Spinal cord (tissue), 10 donors: ENCODE measurements at places on chromosomes 11 and 22.

GRCh38 chr11:8934742-8935488 is 2.2 kb upstream of the C11orf16 start:
- DNase-seq, result no peak

- no peak for DNase-seq
Observed at GRCh38 chr11:10982704-10983510, 125.1 kb upstream of the ZBED5 start.

GRCh38 chr22:44159221-44159620 is 21.5 kb upstream of the PARVG start:
- no peak for DNase-seq

DNA sequence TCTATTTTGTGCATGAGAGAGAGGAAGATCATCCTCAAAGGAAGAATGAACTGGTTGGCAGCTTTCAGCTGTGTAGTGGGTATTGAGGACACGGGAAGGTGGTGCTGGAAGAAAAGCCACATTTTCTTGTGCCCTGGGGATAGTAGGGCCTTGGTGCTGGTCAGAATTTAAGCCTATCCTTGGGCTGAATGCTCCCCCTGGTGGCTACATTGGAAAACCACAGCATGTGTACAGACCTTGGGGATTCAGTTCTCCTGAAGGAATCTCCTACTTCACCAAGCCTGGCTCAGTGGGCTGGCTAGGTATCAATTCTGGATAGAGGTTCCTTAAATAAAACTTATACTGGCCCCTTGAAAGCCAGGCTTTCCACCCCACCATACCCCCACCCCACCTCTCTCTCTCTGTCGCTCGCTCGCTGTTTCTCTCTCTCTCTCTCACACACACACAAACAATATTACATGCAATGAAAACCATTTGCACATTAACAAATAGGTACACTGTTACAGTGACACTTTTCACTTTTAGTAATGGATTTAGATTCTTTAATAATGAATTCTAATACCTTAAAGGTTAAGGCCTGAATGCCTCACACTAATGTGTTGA is 2.8 kb upstream of the OR51M1 start:
- DNase-seq, result no peak

- no peak for DNase-seq
Observed at GRCh38 chr22:38296372-38296771, 20.9 kb downstream of the CSNK1E start.

GRCh38 chr11:16252373-16252772 is 104.0 kb downstream of the SOX6 start:
- DNase-seq, result no peak

DNA sequence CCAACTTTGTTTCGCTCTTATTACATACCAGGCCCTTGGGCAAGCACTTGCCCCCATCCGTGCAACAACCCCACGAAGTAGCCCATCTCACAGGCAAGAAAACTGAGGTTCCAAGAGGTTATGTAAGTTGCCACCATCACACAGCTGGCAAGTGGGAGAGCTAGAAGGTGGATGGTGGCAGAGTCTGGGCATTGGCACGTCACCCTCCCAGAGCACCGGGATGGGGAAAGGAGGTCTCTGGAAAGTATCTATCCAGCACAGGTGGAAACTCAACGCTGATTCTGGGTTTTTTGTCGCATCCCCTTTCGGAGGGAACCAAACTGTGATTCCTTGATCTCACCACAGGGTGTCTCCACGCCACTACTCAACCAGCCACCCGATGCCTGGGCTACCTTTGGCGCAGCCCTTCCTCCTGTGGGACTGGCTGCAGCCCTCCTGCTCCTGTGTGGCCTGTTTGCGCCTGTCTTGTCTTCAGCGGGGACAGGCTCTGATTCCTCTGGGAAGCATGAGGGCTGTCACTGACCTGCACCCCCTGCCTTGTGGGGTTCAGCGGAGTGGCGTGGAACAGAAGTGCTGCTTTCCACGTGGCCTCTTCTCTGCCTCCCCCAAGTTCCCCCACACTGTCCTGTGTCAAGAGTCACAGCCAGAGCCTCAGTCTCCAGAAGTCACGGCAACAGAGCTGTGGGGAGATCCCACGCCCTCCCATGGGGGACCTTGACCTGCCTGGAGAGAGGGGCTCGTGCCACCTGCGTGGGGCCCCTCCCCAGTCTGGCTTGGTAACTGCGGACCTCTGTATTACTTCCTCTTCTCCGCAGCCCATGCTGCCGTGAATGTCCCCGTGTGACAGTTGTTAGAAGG is 34.4 kb upstream of the TRIM29 start:
- DNase-seq, result peak; percentile 35

GRCh38 chr11:101407324-101407723 is 176.5 kb downstream of the TRPC6 start:
- DNase-seq, result no peak

- DNase-seq, result no peak
Observed at GRCh38 chr11:57339328-57339727, 1.2 kb downstream of the P2RX3 start.

GRCh38 chr22:22154040-22154439 is 90.5 kb upstream of the VPREB1 start:
- DNase-seq, result no peak
